ENCODE measurements at places on chromosomes 3 and 15.

DNA sequence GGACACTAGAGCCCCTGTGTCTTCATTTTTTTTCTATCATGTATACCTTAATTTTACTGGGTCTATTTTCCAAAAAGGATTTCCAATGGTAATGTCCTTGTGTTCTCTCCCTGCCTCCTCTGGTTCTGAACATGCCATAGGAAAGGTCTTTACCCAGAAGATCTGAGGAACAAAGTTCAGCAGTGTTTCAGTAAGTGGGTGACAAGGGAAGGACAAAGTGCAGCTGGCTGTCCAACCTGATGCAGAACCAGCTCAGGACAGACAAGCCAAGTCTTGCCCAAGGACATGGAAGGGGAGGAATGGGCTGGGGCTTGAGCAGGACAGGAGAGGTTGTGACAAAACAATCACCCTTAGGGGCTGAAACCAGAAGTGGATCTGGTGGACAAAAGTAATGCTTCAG lies 61.2 kb upstream of the STRIT1 start:
- DNase-seq: no peak

GRCh38 chr3:122353215-122353614 lies 28.2 kb downstream of the CSTA start:
- DNase-seq: no peak

DNA sequence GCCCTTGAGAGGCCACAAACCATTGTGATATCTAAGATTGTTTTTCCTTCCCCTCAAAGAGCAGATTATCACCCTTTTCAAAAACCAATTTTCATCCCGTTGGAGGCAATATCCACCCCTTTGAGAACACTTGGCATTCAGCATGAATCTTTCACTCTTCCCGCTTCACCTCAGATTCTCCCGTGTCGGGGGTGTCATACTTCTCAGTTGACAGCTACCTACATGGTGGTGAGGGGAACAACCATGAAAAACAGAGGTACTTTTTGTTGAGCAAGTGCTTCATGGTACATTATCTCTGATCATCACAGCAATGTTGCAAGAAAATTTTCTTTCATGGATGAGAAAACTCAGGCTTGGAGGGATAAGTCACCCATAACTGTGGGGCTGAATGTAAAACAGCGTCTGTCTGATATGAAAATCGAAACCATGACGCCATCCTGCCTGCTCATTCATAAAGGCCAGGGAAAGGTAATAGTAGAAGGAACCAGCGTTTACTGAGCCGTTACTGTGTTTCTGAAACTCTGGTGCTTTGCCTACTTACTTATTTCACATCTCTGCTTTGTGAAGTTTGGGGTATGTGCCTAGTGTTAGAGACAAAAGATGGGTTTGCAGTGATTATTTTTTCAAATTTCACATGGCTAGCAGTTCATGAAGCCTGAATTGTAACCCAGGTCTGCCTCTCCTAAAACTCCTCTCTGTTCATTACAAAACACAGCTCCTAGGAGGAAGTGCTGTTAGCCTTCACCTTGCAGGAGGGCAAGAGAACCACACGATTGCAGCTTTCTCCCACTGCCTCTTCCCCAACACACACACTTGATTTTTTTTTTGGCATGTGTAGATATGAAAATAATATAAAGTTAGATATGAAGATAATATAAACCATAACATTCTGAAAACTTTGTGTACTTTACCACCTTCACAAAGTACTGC lies 35.4 kb downstream of the SV2B start:
- no peak for DNase-seq

- DNase-seq: no peak
Observed at GRCh38 chr3:126473292-126474168, 2.2 kb downstream of the ZXDC start.

GRCh38 chr15:99703603-99704443 lies 29.4 kb downstream of the LYSMD4 start:
- no peak for DNase-seq

GRCh38 chr15:99719096-99719541 lies 14.1 kb downstream of the LYSMD4 start:
- DNase-seq: no peak

GRCh38 chr3:58332575-58333188 lies at the start of gene PXK:
PXK (plus strand) TSS chr3:58332892; CDS start chr3:58332989, 97 bp downstream.
- DNase-seq: peak; percentile 83

GRCh38 chr3:64988188-64988587 lies 300.4 kb upstream of the ADAMTS9 start:
- no peak for DNase-seq

GRCh38 chr3:165225604-165226003 lies 29.4 kb upstream of the SLITRK3 start:
- no peak for DNase-seq

DNA sequence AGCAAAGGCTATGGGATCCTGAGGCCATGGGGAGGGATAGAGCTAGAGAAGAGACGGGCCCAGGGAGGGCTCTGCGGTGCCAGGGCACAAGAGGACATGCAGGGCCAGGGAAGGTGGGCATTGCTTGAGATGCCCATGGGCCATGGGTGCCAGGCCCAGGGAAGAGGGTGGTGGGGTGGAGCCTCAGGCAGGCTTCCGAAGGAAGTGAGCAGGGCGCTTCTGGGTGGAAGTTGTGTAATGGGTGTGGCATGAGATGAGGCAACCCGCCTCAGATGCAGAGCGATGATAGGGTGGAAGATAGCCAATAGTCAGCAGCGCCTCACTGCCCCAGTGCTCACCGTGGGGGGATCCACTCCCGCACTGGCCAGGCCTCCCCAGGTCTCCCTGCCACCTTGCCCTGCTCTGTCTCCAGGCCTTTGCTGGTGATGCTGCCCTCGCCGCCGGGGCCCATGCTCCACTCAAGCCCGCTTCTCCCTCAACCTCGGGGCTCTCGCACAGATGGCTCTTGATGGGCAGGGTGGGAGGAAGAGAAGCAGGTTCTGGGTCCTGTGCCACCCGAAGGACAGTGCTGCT lies 51.4 kb downstream of the DNAJB8 start:
- DNase-seq: no peak

- DNase-seq: no peak
Observed at GRCh38 chr3:43956945-43957344, 266.2 kb downstream of the ABHD5 start.

- no peak for DNase-seq
Observed at GRCh38 chr15:92005154-92005553, 151.6 kb downstream of the SLCO3A1 start.

GRCh38 chr3:43004282-43004681 lies 25.2 kb downstream of the GASK1A start:
- no peak for DNase-seq

- DNase-seq: no peak
Observed at GRCh38 chr15:77115179-77115578, 44.3 kb upstream of the TSPAN3 start.

- no peak for DNase-seq
Observed at GRCh38 chr3:124246376-124246775, 254.5 kb upstream of the ROPN1 start.

DNA sequence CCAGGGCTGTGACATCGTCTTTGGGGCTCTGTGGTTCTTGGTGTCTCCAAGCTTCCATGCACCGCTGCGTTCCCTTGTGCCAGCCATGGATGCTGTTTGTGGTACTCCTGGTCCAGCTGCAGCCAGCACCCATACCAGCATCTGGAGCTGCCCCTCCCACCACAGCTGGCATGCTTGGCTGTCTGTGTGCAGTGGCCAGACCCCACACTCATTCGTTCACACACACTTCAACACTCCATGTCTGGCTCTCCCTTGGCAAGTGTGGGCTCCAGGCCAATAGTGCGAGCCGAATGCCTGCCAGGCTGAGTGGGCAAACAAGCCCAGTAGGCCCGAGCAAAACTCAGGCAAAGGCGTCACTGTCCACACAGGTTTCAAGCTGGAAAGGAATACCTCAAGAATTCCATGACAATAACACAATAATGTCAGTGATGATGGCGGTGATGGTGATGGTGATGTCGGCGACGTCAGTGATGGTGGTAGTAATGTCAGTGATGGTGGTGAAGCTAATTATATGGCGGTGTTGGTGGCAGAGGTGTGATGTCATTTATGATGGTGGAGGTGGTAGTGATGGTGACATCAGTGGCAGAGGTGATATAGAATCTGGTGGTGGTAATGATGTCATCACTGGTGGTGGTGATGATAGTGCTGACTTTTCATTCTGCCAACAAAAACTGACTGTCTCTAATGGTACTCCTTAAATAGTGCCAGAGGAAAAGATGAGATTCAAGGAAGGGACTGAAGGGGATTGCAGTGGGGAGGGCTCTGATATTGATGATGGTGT lies 19.3 kb downstream of the TBC1D21 start:
- peak; percentile 53 for DNase-seq

DNA sequence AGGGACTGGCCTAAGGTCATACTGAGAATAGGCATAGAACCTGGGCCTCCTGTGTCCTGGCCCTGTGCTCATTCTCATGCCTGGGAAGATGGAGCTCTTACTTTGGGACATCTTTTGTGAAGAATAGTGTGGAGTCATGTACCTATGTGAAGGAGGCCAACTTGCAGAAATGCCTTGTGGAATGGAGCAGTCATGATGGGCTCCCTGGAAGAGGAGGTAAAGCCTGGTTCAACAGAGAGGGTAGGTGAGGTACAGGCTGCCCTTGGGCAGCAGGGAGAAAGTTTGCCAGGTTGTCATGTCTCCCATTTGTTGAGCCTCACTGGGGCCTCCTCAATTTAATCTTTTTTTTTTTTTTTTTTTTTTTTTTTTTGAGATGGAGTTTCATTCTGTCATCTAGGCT lies 18.1 kb downstream of the MAPKAPK3 start:
- no peak for DNase-seq

- DNase-seq: no peak
Observed at GRCh38 chr15:93476491-93477177, 387.6 kb upstream of the RGMA start.

- DNase-seq: no peak
Observed at GRCh38 chr15:31867536-31868442, 162.5 kb upstream of the CHRNA7 start.

- no peak for DNase-seq
Observed at GRCh38 chr15:81363718-81364500, 10.1 kb downstream of the TMC3 start.

DNA sequence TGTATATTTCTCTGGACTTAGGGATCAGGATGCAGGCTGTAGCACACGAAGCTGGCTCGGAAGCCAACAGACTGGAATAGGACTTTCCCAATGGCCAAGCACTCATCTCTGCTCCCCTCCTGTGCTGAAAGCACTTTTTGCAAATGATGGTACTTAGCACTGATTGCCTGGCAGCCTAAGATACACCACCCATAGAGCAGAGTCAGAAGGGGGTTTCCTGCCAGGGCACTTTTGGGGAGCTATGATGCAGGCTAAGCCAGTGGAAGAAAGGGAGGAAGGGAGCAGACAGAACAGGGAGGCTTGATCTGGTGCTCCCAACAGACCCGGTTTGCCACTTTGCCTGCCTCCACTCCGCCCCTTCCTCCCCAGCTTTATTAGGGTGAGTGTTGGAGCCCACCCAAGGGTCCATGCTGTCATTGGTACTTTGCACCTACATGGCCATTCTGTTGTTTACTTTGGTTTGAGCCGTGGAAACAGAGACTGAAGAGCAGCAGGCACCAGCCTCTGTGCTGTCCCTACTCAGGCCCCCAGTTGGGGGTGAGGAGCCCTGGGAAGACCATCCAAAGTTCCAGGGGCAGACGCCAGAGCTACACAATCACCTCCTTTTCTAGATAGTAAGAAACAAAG lies 15.9 kb downstream of the BSN start:
- DNase-seq: no peak

GRCh38 chr15:80550908-80551260 lies 144.2 kb upstream of the ABHD17C start:
- DNase-seq: no peak

GRCh38 chr3:128548021-128548420 lies 55.0 kb upstream of the GATA2 start:
- DNase-seq: no peak

GRCh38 chr15:63332367-63333124 lies 49.1 kb downstream of the CA12 start:
- DNase-seq: no peak

GRCh38 chr3:88732186-88732585 lies 375.2 kb upstream of the EPHA3 start:
- DNase-seq: no peak

- DNase-seq: no peak
Observed at GRCh38 chr15:40064231-40064894, 25.4 kb upstream of the SRP14 start.

DNA sequence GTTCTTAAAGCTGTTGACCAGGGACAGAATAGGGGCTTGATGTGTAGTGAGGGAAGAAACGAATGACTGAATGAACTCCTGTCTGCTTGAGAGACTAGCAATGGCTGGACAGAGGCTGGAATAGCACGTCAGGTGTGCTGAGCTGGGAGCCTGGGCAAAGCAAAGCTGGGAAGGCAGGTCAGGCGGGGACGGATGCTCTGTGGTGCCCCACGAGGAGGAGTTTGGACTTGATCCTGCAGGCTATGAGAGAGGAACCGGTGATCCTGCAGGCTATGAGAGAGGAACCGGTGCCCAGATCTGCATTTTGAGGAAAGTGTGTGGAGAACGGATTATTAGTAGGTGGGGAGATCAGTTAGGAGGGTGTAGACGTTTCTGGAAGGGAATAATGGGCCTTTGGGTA lies 31.3 kb upstream of the PSTPIP1 start:
- DNase-seq: no peak

- no peak for DNase-seq
Observed at GRCh38 chr3:194469977-194470376, 16.8 kb downstream of the ATP13A3 start.

- DNase-seq: no peak
Observed at GRCh38 chr15:33742306-33742705, 226.0 kb upstream of the CHRM5 start.
